ENCODE measurements at places on chromosomes 6 and 20.

GRCh38 chr6:69936674-69937363 is 70.5 kb downstream of the COL19A1 start:
- no peak for DNase-seq

GRCh38 chr6:137758661-137759060 is 108.4 kb upstream of the TNFAIP3 start:
- no peak for DNase-seq

GRCh38 chr6:100261486-100261885 is 203.2 kb downstream of the SIM1 start:
- DNase-seq = no peak

DNA sequence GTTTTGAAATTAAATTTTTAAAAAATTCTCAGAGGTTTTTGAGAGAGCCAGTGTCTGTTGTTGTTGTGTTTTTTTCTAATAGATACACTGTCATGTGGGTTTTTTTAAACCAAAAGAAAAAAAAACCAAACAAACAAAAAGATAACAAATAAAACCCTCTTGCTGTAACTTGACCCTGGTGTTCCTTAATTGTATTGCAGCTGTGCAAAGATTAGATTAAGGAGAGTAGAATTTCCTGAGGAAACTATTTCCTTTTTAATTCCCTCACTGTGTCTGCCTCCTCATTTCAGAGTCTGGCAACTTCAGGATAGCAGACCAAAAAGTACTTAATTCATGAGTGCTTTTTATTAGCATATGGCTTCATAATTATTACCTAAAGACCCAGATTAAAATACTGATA is 281.9 kb downstream of the EPM2A start:
- peak; percentile 45 for DNase-seq

- no peak for DNase-seq
Measured at GRCh38 chr6:39166189-39166911, 51.4 kb upstream of the SAYSD1 start.

DNA sequence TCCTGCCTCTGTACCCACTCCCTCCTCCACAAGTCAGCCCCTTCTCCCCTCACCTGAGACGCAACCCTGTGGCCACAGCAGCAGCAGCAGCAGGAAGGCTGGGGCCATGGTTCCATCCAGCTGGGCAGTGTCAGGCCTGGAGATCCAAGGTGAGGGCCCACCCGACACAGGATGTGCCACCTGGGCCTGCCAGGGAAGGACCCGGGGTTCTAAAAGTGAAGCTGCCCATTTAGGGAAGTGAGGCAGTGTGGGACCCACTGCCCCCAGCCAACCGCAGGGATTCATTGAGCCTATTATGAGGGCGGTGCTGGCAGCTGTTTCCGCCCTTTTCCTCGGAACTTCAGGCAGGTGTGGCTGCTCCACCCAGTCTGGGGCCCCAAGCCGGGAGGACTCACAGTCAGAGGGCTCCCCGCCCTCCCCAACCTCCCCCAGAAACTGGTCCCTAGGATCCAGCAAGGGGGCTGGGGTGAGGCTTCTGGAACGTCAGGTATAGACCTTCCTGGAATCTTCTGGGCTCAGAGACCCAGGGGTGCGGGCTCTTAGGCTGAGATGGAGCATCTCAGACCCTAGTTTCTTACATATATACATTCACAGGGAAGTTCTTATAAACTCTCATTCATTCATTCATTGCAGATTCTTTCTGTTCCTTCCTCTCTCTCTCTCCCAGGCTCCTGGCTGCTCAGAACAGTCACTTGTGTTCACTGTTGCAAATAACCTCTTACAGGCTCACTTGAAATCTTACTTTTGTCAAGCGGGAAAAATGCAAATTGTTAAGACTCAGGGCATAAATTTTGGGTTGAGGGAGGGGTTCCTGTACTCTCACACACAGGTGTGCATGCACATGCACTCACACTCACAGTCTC is at the start of gene TREML2:
TREML2 (minus strand) TSS at position 249 of the 863 bp plus-strand sequence; CDS start at position 108, 141 bp downstream.
- no peak for DNase-seq

- no peak for DNase-seq
Measured at GRCh38 chr20:43914311-43915210, at the start of gene TOX2. TOX2 (plus strand) TSS chr20:43914852; CDS start chr20:43914892, 40 bp downstream.

- no peak for DNase-seq
Measured at GRCh38 chr6:141580131-141580530, 552.6 kb upstream of the GJE1 start.

GRCh38 chr6:170444056-170444591 is 109.0 kb downstream of the PSMB1 start:
- DNase-seq = no peak

- DNase-seq = no peak
Measured at GRCh38 chr6:71047417-71047816, 90.6 kb upstream of the B3GAT2 start.

DNA sequence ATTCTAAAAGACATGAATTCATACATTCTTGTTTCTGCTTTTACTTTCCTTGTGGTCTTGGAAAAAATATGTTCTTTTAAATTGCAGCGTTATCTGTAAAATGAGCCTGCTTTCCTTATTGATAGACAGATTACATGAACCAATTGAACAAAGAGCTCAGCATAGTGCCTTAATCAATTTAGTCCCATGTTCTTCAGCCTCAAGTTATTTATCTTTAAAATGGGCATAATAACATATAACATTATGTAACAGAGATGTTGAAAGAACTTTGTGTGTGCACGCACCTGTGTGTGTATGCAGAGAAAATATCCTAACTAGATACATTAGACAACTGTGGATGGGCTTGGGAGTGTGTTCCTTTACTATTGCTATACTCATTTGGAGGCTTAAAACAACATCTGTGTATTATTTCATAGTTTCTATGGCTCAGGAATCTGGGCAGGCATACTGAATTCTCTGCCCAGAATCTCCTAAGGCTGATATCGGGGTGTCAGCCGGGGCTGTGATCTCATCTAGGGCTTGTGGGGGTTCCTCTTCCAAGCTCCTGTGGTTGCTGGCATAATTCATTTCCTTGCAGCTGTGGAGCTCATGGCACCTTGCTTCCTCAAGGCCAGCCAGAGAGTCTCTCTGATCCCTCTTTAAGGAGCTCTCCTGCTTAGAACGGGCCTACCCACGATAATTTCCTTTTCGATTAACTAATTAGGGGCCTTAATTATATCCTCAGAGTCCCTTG is 194.1 kb downstream of the ARID1B start:
- DNase-seq = no peak

DNA sequence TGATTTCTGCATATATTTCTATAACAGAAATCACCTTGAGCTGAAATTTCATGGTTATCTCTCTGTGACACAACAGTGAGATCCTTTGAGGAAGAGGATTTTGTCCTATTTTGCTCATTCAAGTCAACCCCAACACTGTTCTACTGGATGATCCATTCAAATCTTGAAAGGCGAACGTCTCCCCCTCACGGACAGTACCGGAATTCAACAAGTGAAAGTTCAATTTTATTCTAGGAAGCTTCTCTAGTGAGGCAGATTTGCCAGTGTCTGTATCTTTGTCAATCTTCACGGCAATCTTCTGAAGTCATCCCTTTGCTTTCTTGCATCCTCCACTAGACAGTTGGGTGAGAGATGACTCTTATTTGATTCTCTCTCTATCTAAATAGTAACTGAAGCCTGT is 91.7 kb upstream of the PDE7B start:
- DNase-seq = no peak

GRCh38 chr6:89353118-89353556 is 615 bp upstream of the UBE2J1 start:
- no peak for DNase-seq

DNA sequence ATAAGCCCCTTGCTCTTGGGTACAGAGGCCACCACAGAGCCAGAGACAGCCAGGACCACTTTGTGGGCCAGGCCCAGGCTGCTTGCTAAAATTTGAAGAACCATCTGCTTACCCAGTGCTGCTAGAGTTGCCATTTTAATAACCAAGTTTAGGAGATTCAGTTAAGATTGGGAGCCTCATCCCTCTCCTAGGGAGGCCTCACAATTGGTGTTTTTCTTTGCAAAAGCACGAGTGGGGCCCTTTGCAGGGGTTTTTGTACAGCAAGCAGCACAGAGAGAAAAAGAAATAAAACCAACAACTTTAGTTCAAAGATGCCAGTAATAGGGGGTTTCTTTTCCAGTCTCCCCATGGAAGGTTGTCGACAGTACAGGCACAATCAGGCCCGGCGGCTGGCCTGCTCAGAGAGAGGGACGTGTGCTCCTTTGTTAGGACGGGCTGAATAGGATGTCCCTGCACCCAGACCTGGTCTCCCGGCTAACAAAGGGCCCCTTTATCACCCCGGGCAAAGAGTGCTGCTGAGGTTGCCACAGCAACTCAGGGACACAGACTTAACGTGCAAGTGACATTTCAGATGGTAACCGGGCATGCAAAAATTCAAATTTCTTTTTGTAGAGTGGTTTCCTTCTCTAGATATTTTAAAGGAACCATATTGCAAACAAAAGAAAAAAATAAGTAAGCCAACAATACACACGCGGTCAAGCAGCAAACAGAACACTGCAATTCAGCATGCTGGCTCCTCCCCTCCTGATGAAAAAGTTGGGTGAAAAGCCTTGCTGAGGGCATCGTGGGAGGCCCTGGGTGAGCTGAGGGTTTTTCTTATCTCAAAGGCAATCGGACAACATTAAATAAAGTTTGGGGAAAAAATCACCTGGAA is 10.5 kb upstream of the TOX2 start:
- DNase-seq = no peak

Measured in SK-N-MC (cell line).